M059J (cell line): ENCODE measurements at places on chromosomes 5 and 9.

DNA sequence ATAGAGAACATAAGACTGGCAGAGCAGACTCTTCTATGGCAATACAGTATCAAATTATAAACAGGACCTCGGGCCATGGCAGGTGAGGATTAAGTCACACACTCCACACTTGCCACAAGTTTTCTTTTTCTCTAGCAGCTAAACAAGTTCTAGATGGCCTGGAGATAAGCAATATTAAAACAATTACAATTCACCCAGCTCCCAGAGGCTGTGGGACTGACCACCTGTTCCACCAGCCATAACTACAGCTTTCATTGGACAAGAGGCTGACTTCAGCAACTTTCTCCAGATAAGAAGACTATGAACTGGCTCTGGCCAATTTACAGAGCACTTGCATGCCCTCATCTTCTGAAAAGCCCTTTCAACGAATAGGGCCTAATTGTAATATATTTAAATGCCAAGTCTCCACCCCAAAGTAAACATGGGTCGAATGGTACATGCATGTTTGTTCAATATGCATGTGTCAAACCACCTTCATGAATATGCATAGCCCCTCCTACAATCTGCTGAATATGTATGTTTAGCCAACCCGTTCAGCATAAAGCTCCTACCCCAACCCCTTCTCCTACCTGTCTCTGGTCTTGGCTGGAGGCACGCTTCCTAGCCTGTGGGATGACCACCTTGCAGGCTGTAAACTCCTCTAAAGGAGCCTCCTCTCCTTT lies 6.1 kb upstream of the CFAP157 start:
- no peak for DNase-seq

GRCh38 chr9:12363439-12363838 lies 329.7 kb upstream of the TYRP1 start:
- no peak for DNase-seq

DNA sequence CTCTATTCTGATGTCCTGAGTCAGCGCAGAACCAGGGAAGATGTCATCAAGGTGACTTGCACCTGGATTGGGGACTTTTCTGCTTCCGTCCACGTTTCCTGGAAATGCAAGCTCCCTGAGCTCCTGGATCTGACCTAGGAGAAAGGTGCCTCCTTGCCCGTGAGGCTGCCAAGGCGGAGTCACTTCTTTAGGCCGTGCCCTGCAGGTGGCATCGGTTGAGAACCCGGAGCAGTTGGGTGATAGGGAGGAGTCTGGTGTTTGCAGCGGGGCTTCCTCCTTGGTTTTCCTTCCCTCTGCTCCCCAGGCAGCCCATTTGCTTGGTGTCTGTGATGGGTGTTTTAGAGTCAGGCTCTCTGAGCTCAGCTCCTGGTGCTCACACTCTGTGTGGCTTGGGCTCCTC lies 15.2 kb downstream of the NANS start:
- DNase-seq = no peak

GRCh38 chr5:129345213-129345924 lies 114.7 kb upstream of the ADAMTS19 start:
- no peak for DNase-seq

- no peak for DNase-seq
Observed at GRCh38 chr9:1051584-1052275, 1.6 kb downstream of the DMRT2 start.

DNA sequence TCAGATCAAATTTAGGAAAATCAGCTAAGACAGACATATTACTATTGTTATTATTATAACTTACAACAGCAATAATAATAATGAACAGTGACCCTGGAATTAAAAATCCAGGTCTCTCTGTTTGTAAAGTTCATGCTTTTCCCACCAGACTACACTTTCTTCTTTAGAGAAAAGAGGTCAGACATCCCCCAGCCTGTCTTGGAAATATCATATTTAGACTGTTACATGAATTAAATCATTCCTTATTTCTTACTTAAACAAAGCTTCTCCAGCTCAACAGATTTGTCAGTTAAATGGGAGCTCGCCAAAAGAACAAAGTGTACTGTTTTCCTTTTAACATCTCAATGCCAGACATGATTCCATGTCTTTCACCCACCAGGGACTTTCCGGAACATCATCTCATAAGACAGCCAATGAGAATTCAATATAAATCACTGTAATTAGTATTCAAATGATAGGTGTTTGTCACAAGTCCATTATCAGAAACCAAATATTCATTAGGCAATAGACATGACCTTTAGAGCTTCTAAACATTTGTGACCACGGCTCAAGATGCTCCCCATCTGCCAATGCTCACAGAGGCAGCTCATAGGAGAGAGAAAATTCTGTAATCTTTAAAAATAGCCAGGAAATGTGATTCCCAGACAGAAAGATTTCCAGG lies 351.9 kb downstream of the ENC1 start:
- no peak for DNase-seq

- DNase-seq = no peak
Observed at GRCh38 chr5:169595172-169595820, 11.7 kb downstream of the SPDL1 start.

DNA sequence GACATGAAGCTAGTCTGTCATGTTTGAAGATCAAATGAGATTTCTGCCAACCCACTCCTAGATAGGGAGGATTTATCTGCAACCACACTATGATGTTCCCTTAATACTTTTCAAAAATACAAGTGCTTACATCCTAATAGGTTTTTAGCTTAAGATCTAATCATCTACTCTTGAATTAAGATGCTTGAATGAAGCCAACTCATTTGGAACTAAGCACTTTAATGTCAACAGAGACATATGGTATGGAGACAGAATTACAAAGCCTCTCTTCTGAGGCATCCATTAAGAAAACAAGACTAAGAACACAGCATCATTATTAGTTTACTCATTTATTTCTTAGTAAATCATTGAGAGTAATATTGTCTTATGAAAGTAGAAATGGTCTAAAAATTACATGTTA lies 139.3 kb upstream of the NFIB start:
- no peak for DNase-seq

DNA sequence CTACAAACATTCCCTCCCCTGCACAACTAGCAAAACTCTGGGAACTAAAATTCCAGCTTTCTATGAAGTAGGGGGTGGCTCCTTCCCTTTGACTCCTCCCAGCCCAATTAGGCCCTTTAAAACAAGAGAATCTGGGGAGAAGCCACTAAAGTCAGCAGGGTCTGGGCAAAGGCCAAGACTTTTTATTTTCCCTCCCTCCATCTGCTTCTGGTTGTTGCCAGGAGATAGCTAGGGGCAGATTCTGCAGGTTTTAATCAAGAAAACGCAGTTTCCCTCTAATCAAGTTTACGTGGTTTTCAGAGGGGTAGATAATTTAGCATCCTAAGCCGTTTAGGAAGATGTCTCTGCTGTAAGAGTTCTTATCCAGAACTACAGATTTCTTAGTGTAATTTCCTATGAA lies 114.5 kb upstream of the CDH6 start:
- no peak for DNase-seq

DNA sequence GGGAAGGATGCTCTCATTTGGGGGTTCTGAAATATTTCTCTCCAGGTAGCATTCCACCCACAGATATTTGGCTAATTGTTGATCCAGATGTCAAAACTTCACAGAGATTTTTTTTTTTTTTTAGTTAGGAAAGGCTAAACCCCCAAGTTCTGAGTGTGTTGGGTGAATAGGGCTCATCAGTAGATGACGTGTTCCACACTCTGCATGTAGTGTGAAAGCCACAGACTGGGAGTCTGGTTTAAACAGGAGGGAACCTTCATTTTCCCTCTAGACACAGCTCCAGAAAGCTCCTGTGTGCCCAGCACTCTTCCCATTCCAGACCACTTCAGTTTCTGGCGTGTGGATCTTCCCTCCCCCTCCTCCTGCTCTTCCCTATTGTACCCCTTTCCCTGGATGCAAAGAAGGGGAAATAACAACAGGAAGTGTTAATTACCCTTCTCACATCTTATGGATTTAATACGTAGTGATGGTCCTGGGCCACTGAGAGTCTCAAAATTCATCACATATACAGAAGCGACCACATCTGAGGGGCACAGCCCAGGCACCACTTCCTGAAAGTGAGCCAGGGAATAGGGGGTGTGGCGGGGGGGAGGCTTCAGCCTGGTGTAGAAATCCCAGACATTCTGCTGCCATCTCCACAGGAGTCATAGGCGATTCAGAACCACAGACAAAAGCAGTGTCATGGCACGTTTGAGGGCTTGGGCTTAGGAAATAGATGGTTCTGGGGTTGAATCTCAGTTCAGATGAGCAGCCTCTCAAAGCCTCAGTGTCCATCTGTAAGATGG lies 65.1 kb downstream of the DAP start:
- peak; percentile 75 for DNase-seq

DNA sequence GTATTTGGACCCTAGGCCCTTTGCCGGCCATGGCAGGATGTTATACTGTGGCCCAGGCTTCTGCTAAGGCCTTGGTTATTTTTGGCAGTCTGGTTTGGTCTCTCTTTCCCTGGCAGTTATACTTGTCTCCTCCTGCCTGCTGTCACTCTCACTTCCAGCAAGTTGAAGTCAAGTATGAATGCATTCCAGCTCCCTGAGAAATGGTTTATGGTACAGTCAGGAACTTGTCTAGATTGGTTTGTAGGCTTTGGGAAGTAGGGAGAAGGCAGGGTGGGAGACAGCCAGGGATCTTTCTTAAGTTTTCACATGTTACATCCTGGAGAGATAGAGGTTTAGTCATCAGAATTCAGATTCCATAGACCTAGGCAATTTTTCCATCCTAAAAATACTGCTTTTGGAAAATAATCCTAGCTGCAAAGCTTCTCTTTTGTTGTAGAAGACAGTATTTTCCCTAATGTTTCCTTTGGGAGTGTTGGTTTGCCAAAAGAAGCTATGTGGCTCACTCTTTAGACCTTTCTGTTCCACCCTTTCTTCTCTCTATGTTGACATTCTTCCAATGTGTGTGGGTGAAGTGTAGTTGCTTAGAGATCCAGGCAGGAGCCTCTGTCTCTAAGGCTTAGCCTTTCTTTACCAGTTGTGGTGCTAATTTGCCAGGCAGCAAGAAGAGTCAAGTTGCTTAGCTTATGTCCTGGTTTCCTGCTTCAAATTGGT lies 2.5 kb upstream of the KDM3B start:
- DNase-seq = peak; percentile 13

DNA sequence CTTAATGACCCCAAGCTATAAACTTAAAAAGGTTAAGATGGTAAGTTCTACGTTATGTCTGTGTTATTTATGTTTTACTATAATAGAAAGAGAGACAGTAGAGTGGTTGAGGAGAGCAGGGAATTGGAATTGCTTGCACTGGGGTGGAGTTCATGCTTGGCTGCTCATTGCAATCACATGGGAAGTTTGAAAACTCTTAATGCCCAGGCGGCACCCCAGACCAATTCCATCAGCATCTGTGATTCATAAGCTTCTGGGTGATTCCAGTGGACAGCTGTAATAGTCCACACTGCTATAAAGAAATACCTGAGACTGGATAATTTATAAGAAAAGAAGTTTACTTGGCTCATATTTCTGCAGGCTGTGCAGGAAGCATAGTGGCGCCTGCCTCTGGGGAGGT lies 323.9 kb upstream of the MSX2 start:
- no peak for DNase-seq

DNA sequence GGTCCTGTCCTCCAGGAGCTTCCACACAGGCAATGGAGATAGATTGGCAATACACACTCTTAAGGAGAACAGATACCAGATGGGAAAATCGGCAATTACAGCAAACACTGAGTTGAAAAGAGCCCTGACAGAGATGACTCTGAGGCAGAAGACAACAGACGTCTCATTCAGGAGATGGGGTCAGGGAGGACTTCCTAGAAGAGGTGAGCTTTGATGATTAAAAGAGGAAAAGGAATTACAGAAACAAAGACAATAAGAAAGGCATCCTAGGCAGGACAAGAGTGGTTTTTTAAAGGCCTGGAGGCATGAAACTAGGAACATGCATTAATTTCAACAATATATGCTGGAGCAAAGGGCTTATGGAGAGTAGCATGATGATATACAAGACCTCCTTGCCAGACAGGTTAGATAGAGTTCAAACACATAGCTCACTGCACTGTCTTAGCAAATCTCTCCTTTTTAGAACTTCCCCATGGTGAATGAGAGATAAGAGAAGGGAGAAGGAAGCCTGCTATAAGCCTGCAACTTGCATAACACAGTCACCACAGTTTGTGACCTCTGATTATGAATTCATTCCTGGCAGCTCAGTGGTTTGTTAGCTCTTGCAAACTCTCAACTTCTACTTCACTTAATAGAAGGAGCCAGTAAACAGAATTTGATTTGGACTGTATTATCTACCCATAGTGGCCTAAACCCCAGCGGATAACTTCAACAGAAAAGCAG lies 48.5 kb downstream of the SIL1 start:
- peak; percentile 12 for DNase-seq

- peak; percentile 94 for DNase-seq
Observed at GRCh38 chr9:115117999-115118878, at the start of gene TNC. Gene TNC, minus strand, starts transcription at chr9:115118157. Its CDS starts 27,139 bp downstream, at chr9:115091018.

- DNase-seq = no peak
Observed at GRCh38 chr5:118533156-118533555, 455.2 kb downstream of the DTWD2 start.

DNA sequence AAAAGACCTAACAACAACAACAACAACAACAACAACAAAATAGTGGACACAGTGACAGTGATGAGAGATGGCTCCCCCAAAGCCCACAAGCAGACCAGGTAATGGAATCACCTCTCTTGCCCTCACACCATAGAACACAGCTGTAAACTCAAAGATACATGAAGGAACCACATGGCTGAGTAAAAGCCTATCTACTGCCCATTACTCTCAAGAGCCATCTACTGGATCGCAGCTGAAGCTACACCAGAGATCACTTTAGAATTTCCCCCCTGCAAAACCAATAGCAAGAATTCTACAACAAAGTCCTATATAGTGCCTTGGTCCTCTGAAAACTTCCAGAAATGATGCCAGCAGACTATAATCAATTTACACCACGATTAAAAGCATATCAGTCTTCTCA lies 1537.6 kb upstream of the CDH9 start:
- DNase-seq = peak; percentile 7

GRCh38 chr9:35529161-35529823 lies 39.4 kb downstream of the RUSC2 start:
- DNase-seq = no peak

DNA sequence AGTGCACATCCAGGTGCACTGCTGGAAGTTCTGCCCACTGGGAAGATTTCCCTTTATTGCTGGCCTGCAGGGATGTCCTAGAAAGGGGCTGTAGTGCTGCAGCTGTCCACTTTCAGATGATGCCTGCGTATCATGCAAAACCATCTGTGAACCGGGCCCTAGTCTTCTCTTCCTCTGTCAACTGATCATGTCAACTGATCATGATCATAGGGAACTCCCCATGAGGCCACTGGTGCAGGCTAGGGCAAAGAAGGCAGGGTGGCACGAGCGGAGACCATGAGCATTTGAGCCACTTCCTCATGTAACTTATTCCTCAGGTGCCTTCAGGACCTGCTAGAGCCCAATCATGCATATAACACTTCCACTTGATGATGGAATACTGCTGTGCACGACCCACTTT lies 4.5 kb upstream of the HSDL2 start:
- DNase-seq = no peak

DNA sequence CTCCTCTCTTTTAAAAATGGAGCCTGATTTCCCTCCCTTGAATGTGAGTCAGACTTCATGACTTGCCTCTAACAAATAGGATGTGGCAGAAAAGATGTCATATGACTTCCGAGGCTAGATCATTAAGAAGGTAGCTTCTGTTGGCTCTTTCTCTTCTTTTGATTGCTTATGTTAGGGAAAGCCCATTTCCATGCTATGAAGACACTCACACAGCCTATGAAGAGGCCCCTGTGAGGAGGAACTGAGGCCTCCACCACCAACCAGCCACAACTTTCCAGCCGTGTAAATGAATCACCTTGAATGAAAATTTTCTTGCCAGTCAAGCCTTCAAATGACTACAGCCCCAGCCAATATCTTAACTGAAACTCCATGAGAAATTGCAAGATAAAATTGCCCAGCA lies 413.4 kb downstream of the TMEM38B start:
- no peak for DNase-seq

- peak; percentile 48 for DNase-seq
Observed at GRCh38 chr9:109705515-109705914, 74.5 kb upstream of the PALM2AKAP2 start.
